H1 (cell line): ENCODE measurements at places on chromosomes 5 and 9. TPM values are rescaled to one million over a fixed set of nuclear protein-coding genes. Genes with fewer than 3 reads are reported as not detected.

The CCL27 gene
- not detected in 2 replicates for total RNA-seq

The FOXD4L3 gene
- total RNA-seq, result 0.15 TPM in 1 of 2 replicates, not detected in the other

The CCDC112 gene
- total RNA-seq, result 13.2 and 15.6 TPM in 2 replicates

The GAPVD1 gene
- 36.3 and 40.5 TPM in 2 replicates for total RNA-seq

The SPINK5 gene
- total RNA-seq, result 2.0 and 2.2 TPM in 2 replicates

The PCDHAC2 gene
- 3.7 and 4.9 TPM in 2 replicates for total RNA-seq

The TMC1 gene
- total RNA-seq, result 0.82 and 0.95 TPM in 2 replicates

The SARDH gene
- 7.3 and 7.4 TPM in 2 replicates for total RNA-seq

DNA sequence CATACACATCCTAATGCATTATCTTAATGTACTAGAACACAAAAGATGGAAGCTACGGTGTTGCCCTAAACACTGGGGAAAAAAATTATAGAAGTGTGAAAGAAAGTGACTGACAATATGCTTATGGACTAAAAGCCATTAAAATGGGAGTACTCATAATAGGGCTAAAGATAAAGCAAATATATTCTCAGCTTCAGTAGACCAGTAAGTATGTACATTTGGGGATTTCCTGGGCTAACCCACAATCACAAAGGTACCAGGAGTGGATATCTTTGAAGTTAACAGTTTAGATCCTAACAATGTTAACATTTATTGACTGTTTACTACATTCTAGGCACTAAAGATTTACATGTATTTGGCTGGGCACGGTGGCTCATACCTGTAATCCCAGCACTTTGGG, 36.9 kb downstream of the PTGER4 start:
- no peak overlapping the region for H3K27ac ChIP-seq
- peaks cover 3% of the 10 kb centered on the region; the same call in 1 of the 2 replicates for H3K36me3 ChIP-seq
- H3K4me1 ChIP-seq, result no peaks in the 10 kb centered on the region
- DNase-seq, result no peak
- no peaks in the 10 kb centered on the region for H3K27me3 ChIP-seq
- H3K4me3 ChIP-seq, result no peak overlapping the region

- DNase-seq, result no peak
- H3K27ac ChIP-seq, result no peak overlapping the region
- H3K4me3 ChIP-seq, result no peak overlapping the region
- H3K4me1 ChIP-seq, result no peaks in the 10 kb centered on the region
- no peaks in the 10 kb centered on the region for H3K36me3 ChIP-seq
- no peaks in the 10 kb centered on the region for H3K27me3 ChIP-seq
These were observed 80.9 kb downstream of the KIF4B start for GRCh38 chr5:155094455-155094854.

DNA sequence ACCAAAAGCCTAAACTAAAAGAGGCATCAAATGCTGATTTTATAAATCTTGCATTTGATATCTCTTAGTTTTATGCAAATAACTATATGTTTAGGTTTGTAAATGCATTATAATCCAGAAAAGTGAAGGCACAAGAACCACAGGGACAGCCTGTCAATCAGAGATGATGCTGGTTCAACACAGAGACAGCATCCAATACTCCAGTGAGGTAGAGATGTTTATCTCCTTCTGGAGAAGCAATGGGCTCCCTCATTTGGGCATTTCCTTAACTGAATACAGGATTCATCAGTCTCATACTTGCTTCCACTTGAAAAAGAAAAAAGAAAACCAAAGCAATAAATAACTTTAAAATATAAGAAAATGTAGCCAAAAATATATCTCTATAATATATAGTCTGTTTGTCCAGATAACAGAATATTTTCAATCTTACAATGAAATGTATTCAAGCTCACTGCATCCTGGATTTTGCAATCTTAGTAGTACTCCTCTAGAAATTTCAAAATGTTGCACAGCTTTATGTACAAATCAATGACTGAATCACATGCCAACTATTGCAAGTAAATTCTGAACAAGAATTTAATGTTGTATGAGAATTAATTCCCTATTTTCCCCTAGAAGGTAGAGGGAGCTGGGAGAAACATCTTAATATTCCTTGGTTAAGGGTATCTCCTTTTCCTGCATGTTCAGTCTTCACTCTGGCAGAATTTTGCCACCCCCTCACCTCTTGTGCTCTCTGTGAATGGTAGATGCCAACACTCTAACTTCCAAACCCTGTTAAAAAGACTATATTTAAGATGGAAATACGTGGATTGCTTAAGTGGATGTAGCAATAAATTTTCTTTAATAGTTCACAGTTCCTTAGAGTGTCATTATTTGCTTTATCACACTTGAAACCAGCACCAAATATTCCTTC, 191.1 kb upstream of the GAS1 start:
- no peaks in the 10 kb centered on the region for H3K36me3 ChIP-seq
- no peak for DNase-seq
- no peak overlapping the region for H3K4me3 ChIP-seq
- H3K4me1 ChIP-seq, result no peaks in the 10 kb centered on the region
- no peak overlapping the region for H3K27ac ChIP-seq
- no peaks in the 10 kb centered on the region for H3K27me3 ChIP-seq

GRCh38 chr9:129273136-129273895, 95.3 kb upstream of the IER5L start:
- no peak overlapping the region for H3K4me3 ChIP-seq
- no peaks in the 10 kb centered on the region for H3K27me3 ChIP-seq
- no peaks in the 10 kb centered on the region for H3K36me3 ChIP-seq
- no peak overlapping the region for H3K27ac ChIP-seq

DNA sequence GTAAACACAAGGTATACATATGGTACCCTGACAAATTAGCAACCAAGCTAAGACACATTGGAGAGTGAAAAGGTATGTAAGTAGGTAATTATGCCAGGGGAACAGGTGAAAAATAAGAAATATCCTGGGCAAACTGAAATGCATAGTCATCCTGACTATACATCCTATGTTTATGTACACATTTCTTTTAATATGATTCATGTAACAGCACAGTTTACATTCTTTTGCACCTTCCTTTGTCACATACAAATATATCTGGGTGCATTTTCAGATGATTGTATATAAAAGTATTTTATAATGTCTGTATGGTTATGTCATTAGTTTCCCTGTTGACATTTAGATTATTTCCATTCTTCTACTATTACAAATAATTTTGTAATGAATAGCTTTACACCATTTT, 1146.9 kb downstream of the EFNA5 start:
- no peaks in the 10 kb centered on the region for H3K27me3 ChIP-seq
- H3K27ac ChIP-seq, result no peak overlapping the region
- no peak for DNase-seq
- no peaks in the 10 kb centered on the region for H3K4me1 ChIP-seq
- H3K36me3 ChIP-seq, result no peaks in the 10 kb centered on the region

DNA sequence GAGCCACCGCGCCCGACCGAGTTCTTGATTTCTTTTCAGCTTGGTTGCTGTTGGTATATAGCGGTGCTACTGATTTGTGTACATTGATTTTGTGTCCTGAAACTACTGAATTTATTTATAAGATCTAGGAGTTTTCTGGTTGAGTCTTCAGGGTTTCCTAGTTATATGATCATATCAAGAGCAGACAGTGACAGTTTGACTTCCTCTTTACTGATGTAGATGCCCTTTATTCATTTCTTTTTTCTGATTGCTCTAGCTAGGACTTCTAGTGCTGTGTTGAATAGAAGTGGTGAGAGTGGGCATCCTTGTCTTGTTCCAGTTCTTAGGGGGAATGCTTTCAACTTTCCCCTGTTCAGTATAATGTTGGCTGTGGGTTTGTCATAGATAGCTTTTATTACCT, 17.4 kb upstream of the LRRC19 start:
- no peaks in the 10 kb centered on the region for H3K27me3 ChIP-seq
- DNase-seq, result no peak
- no peak overlapping the region for H3K27ac ChIP-seq

GRCh38 chr5:13910637-13911288, 33.7 kb downstream of the DNAH5 start:
- DNase-seq, result no peak
- H3K27me3 ChIP-seq, result no peaks in the 10 kb centered on the region

DNA sequence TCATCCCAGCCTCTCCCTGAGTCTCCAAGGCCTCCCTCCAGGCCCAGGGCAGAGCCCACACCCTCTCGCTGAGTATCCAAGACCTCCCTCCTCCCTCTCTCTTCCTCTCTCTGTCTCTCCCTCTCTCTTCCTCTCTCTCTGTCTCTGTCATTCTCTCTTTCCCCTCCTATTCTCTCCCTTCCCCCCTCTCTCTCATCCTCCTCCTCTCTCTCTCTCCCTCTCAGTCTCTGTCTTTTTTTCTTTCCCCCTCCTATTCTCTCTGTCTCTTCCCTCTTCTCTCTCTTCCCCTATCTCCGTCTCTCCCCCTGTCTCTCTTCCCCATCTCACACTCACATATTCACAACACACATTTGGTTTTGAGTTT, 8.1 kb downstream of the SLC6A19 start:
- H3K27ac ChIP-seq, result no peak overlapping the region
- H3K4me3 ChIP-seq, result no peak overlapping the region
- H3K4me1 ChIP-seq, result no peaks in the 10 kb centered on the region
- H3K27me3 ChIP-seq, result no peaks in the 10 kb centered on the region

GRCh38 chr9:3687145-3687544, 161.3 kb upstream of the RFX3 start:
- no peak for DNase-seq
- no peaks in the 10 kb centered on the region for H3K27me3 ChIP-seq
- H3K4me3 ChIP-seq, result no peak overlapping the region
- no peak overlapping the region for H3K27ac ChIP-seq
- no peaks in the 10 kb centered on the region for H3K36me3 ChIP-seq
- H3K4me1 ChIP-seq, result no peaks in the 10 kb centered on the region

DNA sequence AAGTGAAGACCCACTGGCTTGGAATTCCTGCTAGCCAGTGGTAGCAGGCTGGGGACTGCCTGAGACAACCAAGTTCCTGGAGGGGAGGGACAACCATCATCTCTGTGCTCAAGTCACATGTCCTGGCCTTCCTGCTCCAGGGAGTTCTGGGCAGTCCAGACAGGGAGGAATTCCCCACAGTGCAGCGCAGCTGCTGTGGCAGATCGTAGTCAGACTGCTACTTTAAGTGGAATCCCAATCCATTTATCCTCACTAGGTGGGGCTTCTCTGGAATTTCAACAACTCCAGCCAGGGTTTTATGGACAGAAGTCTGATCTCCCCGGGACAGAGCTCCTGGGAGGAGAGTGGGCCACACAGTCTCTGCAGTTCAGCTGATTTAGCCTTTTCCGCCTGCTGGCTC, 20.9 kb upstream of the OR5C1 start:
- H3K27me3 ChIP-seq, result no peaks in the 10 kb centered on the region
- H3K36me3 ChIP-seq, result no peaks in the 10 kb centered on the region
- H3K4me1 ChIP-seq, result no peaks in the 10 kb centered on the region
- DNase-seq, result no peak
- no peak overlapping the region for H3K27ac ChIP-seq
- no peak overlapping the region for H3K4me3 ChIP-seq

DNA sequence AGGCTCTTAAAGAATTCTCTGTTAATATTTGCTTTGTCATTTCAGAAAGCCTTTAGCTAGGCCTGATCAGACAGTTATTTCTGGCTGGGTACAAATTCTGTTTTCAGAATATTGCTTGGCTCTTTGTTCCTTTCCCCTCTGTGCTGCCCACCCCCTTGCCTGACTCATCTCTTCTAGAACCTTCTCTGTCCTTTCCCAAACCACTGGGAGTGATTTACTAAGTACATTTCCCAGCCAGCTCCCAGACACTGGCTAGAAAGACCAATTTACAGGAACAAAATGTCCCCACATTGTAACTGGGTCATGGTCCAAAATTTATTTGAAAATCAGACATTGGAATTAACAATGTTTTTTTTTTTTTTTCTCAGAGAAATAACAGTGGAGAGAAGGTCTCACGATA, 133.1 kb upstream of the MAP1B start:
- DNase-seq, result no peak
- no peaks in the 10 kb centered on the region for H3K27me3 ChIP-seq
- no peak overlapping the region for H3K4me3 ChIP-seq
- no peaks in the 10 kb centered on the region for H3K4me1 ChIP-seq
- H3K36me3 ChIP-seq, result no peaks in the 10 kb centered on the region
- H3K27ac ChIP-seq, result no peak overlapping the region

- no peak for DNase-seq
- no peak overlapping the region for H3K27ac ChIP-seq
- H3K4me3 ChIP-seq, result no peak overlapping the region
- no peaks in the 10 kb centered on the region for H3K36me3 ChIP-seq
These were observed 50.9 kb downstream of the UBE2R2 start for GRCh38 chr9:33867747-33868439.

DNA sequence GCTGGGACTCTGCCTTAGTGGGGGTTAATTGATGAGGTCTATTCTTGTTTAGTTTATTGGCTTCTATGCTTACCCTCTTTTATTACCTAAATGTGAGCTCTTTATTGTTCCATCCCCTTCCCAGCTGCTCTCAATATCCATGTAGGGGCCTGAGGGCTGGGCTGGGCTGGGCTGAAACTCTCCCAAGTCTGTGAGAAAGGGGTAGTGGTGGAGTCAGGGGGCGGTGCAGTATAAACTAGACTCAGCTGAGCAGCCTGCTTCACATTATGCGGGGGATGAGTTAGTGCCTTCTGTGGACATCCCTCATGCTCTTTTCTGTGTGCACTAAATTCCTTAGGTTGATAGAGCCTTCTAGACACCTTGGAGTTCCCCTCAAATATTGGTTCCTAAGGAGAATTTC, 451.8 kb upstream of the PTGER4 start:
- no peak overlapping the region for H3K27ac ChIP-seq
- no peak overlapping the region for H3K4me3 ChIP-seq
- H3K4me1 ChIP-seq, result no peaks in the 10 kb centered on the region
- no peaks in the 10 kb centered on the region for H3K27me3 ChIP-seq

GRCh38 chr5:157100140-157100679, 8.6 kb downstream of the HAVCR2 start:
- H3K4me3 ChIP-seq, result no peak overlapping the region

GRCh38 chr5:37685816-37686215, 154.0 kb downstream of the GDNF start:
- H3K4me3 ChIP-seq, result no peak overlapping the region
- no peak for DNase-seq
- H3K4me1 ChIP-seq, result no peaks in the 10 kb centered on the region
- no peaks in the 10 kb centered on the region for H3K27me3 ChIP-seq
- no peaks in the 10 kb centered on the region for H3K36me3 ChIP-seq
- no peak overlapping the region for H3K27ac ChIP-seq

- no peaks in the 10 kb centered on the region for H3K4me1 ChIP-seq
- no peak for DNase-seq
- H3K27me3 ChIP-seq, result no peaks in the 10 kb centered on the region
- no peak overlapping the region for H3K4me3 ChIP-seq
- H3K27ac ChIP-seq, result no peak overlapping the region
These were observed 134.1 kb downstream of the NUDT12 start for GRCh38 chr5:103428411-103428871.

GRCh38 chr9:121743441-121744001, 92.1 kb downstream of the DAB2IP start:
- H3K4me1 ChIP-seq, result peaks cover 46% of the 10 kb centered on the region
- H3K36me3 ChIP-seq, result no peaks in the 10 kb centered on the region
- no peak overlapping the region for H3K27ac ChIP-seq
- no peak for DNase-seq
- no peak overlapping the region for H3K4me3 ChIP-seq
- H3K27me3 ChIP-seq, result no peaks in the 10 kb centered on the region
